Pancreas (tissue), 10 donors: ENCODE measurements at places on chromosomes 12 and 14.

DNA sequence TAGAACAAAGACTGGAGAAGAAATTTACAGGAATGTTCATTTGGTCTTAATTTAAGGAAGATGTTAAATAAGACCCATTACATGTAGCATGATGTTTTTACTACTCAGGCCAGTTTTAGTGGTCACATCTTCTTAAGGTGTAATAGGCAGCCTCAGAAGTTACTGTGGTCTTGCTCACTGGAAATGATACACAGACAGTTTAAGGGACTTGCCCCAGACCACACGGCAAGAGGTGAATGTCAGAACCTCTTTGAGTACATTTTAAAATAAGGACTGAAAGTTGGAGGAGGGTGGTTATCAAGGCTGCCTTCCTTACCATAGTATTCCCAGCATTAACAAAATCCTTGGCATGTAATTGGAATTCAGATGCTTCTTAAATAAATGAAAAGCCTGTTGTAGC lies 37.9 kb downstream of the LRRK2 start:
- DNase-seq, result no peak

DNA sequence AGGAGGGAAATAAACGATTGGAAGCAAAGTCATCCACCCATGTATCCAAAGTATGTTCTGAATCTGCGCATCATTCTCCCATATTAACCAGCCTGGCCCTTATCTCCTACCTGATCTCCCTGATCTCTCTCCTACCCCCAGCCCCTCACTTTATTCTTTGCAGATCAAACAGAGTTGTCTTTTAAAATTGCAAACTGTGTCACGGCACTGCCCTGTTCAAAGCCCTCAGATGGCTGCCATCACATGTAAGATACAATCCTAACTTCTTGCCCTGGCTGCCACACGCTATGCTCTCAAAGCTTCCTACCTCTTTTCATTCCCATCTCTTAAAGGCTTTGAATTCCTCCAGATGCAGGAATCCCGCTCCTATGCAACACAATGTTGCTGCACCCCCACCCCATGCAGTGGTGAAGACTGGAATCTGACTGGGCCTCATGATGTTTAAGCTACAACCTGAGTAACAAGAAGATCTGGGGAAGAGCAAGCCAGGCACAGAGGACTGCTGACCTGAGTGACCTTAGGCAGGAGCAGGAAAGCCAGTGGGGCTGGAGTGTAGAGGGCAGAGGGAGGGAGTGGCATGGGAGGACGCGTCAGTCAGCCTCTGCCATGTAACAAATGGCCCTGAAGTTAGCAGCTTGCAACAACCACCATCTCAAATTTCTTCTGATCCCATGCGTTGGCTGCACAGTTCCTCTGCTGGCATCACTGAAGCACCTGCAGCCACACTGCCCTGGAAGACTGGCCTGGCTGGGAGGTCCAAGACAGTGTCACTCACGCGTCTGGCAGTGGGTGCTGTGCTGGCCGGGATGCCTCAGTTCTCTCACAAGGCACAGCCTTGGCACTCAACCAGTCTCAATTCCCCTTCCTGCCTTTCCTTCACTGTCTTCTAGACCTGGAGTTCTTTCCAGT lies 382.8 kb downstream of the BCL11B start:
- no peak for DNase-seq

DNA sequence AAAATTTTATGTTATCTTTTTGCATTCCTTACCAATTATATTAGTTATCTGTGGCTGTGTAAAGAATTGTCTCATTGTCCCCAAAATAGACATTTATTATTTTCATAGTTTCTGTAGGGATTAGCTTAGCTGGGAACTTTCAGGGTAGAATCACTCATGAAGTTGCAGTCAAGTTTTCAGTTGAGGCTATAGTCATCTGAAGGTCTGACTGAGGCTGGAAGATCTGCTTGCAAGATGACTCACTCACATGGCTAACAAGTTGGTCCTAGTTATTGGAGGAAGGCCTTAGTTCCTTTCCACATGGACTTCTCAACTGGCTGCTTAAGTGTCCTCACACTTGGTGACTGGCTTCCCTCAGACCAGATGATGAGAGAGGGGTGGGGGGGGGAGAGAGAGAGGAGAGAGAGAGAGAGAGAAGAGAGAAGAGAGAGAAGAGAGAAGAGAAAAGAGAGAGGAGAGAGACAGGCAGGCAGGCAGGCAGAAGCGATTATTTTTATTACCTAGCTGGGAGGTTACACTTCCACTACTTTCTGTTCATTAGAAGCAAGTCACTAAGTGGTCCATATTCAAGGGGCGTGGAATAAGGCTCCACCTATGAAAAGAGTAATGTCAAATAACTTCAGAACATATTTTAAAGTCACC lies 6.4 kb downstream of the AP5M1 start:
- DNase-seq, result no peak

DNA sequence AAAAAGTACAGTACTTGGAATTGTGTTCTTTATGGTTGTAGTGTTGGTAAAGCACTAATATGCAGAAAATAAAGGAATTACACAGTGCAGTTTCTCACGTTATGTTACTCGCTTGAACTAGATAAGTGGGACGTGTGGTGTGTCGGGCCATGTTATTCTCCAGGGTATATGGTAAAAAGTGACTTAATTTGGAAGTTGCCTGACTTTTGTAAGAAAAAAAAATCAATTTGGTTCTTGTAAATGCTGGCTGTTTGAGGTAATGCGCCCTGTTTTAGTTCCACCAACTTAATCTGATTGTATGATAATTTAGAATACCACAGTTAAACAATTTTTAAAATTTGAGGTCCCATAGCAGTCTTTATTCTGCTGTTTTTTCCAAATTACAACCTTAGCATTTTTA lies 4.1 kb downstream of the ARF6 start:
- DNase-seq, result no peak

DNA sequence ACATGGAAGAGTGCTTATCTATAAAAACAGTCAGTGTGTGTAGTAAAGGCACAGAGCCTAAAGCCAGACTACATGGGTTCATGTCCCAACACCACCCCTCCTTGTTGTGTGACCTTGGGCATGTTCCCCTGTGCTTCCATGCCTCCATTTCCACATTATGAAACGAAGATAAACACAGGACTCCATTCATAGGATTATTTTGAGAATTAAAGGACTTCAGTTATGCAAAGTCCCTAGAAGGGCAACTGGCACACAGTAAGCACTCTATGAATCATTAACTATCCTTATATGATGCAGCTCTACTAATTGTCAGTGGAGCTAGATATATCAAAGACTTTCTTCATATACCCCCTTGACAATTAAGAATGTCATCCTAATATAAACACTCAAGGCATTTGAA lies 17.8 kb downstream of the IFNG-AS1 start:
- DNase-seq, result no peak

DNA sequence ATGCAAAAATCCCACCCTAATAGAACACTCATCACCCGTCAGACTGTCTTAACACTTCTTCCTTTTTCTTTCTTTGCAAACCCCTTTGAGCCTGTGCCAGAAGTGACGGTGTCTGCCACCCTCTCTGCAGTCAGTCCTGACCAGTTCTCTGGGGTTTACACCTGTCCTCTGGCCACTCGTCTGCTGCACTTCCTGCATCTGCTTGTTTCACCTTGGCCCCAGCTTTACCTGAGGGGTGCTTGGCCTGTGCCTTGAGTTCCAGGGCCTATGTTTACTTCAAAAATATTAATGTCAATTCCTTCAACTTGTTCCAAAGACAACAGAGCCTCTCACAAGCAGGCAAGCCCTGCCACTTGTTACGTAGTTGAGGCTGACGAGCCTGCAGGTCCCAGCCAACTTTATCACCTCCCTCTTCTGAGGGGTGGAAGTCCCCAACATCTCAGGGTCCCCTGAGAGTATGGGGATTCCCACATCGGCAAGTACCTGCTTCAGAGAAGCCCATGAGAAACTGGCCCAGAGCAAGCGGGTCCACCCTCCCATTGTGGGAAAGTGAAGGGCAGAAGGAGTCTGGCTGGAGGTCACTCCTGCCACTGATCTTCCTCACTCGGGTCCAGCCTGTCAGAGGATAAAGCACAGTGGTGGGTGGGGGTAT lies 205.4 kb downstream of the DAD1 start:
- DNase-seq, result no peak

GRCh38 chr12:19794116-19794515 lies 354.8 kb downstream of the AEBP2 start:
- no peak for DNase-seq

- DNase-seq, result no peak
Measured at GRCh38 chr12:71954083-71954778, 15.6 kb downstream of the TPH2 start.

- DNase-seq, result no peak
Measured at GRCh38 chr12:107449891-107450290, 235.7 kb upstream of the PWP1 start.

- no peak for DNase-seq
Measured at GRCh38 chr12:56375598-56376434, 13.2 kb upstream of the APOF start.

DNA sequence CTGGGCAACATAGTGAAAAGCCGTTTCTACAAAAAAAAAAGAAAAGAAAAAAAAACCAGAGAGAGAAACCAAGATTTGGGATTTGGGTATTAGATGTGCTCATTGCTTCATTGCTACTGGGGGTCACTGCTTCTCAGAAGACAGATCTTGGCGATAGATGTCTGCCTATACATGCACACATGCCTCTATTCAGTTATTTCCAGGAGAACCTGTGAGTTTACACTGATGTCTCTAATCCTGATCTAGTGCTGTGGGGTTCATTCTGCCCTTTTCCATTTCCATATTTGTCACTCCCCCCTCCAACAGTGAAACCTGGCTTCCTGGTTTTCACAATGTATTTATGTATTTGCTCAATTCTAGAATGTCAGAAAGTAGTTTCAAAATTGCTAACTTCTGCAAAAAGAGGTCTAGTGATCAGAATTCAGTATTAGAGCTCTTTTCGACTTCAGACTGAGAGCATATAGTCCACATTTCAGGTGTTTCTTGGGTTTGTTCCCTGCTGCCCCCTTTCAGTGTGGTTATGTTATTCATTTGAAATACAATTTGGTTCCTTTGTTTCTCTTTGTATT lies 111.0 kb downstream of the SLC25A47 start:
- DNase-seq, result peak; percentile 3

DNA sequence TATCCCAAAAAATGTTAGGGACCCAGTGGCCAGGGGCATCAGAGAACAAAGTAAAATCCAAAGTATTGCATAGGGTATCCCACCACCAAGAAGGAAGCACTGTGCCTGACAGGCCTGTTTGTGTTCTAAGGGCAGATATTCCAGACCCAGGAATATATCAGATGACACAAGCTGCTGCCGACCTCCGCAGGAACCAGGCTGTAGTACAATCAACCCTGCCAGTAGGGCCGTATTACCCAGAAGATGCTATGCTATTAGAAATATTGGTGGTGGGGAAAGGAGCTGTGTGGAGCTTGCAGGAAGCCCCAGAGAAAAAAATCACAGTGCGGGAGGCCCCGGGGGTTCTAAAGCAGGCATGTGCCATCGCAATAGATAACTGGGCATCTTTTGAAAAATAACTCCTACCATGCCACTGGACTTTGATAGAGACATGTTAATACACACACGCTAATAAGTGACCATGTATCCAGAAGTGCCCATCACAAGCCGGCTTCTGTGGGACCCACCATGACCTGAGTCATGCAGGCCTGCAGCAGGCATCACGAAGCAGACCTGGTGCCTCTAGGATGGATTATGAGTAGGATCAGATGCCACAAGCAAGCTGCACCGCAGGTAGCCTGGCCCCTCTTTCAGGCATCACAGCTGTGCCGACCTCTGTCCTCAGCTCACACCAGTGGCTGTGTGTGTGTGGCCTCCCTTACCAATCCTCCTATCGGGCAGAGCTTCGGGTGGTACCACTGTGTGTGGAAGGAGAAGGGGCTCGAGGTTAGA lies 242.7 kb downstream of the BCL11B start:
- DNase-seq, result no peak

- no peak for DNase-seq
Measured at GRCh38 chr14:73221945-73222344, 15.4 kb upstream of the PAPLN start.

DNA sequence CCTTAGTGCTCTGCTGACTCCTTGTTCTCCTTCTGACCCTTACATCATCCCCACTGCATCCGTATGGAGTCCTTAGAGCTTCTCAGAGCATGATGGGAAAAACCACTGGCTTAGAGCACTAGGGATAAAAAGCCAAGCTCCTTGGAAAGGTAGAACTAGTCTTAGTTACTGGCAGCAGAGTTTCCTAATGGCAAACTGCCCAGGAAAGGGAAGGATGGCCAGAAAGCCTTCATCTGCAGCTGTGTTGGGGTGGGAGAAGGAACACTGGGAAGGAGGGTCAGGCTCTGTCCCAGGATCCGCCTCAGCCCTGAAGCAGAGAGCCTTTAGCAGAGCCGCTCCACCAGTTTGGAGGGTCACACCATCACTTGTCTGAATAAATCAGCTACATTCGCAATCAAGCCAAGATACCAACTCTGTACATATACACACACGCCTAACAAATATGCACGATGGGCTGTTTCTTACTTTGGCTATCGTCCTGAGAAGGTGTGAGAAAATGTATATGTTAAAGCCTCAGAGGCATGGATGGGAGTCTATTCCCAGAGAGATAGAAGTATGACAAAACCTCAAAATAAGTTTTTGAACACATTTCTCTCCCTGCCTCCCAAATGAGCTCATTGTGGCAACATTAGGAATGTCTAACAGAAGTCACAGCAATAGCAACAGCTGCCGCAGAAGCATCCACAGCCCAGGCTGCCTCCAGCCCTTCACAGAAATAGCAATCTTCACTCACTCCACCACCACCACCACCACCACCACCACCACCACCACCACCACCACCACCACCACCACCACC lies 18.6 kb upstream of the GALNT8 start:
- no peak for DNase-seq

GRCh38 chr14:73973497-73973896 lies 23.4 kb downstream of the COQ6 start:
- no peak for DNase-seq

GRCh38 chr12:55995366-55995765 lies 1.7 kb upstream of the SUOX start:
- DNase-seq, result no peak

DNA sequence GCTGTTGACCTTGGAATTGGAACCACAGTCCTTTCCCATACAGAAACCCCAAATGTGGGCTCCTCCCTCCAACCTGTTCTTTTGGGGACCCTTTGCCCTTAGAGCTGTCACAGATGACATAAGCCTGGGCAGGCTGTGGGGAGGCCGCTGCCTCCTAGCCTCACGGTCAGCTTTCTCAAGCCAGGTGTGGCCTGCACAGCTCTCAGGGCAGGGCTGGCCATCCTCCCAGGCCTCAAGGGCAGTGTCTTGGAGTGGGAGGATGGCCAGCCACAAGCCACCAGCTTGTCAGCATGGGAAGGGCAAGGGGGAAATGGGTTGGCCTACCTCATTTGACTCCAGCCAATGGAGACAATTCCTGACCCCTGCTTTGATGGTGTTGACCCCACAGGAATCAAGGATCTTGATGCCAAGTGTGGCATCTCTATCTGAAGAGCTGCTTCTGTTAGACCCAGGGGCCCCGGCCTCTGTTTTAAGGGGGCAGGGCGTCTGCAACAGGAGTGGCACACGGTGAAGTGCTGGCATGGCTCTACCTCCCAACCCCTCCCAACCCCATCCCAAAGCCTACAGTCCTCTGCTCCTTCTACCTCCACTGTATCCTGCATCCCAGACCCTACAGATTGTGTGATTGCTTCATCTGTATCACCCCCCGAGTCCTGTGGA lies 11.5 kb downstream of the CBLN3 start:
- DNase-seq, result peak; percentile 57
